AG09309 (cell line): ENCODE measurements at places on chromosomes 6 and 20.

DNA sequence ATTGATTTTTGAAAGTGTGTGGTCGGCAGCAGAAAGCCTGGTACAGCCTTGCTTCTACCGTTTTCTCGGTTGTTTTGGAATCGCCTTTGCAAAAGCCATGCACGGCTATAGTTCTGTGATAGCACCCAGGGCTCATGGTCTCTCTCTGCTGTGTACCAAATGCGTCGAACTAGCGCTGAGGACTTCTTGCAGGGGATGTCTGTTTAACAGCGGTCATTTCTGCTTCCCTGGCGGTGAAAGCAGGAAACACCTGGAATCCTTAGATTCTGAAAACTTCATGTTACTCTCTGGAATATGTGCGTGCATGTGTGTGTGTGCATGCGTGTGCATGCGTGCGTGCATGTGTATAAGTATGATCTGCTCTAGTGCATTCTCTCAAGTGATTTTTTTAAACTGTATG lies 26.1 kb upstream of the GCNT2 start:
- DNase-seq: no peak

GRCh38 chr20:47106786-47107185 lies 212.1 kb downstream of the EYA2 start:
- DNase-seq: no peak

DNA sequence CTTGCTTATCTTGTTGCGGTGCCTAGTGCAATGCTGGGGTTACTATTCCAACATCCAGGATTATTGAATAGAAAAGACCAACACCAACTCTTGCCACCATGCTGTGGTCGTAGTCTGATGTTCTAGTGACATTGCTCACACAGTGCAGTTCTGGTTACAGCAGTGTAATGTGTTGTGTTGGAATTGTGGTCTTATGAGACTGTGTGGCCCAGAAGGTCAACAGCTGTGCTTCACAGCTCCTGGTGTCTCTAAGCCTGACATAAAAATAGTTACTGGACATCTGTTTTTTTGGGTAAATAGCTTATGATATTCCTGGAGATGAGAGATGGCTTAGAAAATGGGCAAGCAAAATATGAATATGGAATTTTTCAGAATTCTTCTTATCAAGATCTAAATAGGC lies 57.6 kb downstream of the SLC22A2 start:
- no peak for DNase-seq

DNA sequence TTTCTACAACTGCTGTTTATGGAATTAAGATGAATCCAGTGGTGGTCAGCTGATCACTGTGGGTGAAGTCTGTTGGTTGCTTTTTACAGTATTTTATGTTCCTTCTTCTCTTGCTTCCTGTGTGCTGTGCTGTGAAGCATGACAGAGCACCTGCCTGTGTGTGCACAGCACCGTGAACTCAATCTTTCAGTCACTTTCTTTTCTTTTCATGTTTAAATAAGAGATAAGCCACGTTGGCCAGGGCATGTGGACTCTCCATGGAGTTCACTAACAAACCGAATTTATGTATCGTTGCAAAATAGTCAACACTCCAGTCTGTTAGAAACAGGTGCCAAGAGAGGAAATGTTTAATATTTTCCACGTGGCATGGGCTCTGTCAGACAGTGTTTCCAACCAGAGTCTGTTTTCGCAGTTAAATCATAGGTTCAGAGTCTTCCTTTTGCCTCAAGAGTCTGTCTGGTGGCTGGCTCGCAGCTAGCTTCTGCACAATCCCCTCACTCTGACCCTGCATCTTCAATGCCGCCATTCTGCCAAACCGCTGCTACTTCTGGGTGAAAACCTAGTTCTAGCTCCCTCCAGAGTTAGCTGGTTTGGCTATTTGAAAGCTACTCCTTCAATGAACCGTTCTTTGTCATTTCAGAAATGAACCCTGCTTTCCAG lies 73.2 kb downstream of the QRSL1 start:
- DNase-seq: no peak

DNA sequence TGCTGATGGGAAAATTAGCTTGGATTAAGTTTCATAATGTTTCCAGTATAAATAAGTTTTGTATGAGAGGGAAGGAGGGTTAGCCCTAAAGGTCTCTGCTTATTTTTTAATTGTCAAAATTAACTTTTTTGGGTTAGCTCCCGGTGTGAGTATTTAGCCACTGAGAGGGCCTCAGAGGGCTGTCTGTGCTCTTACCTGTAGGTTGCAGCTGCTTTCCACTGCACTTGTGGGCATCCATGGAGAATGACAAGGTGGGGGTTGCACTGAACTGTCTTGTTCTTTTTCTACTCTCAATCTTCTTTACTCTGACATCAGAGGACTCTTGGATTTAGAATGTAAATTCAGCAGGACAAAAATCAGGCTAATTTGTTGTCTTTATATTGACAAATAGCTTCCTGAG lies 81.4 kb downstream of the CD164 start:
- no peak for DNase-seq

- DNase-seq: no peak
These were observed 53.6 kb upstream of the PIM1 start for GRCh38 chr6:37116326-37116725.

- no peak for DNase-seq
These were observed 1.3 kb downstream of the PIGU start for GRCh38 chr20:34675561-34675960.

GRCh38 chr20:8912731-8913130 lies 156.2 kb upstream of the PLCB4 start:
- no peak for DNase-seq

GRCh38 chr20:58989196-58989595 lies 8.1 kb downstream of the NELFCD start:
- DNase-seq: no peak

- no peak for DNase-seq
These were observed 33.2 kb upstream of the TRAM2 start for GRCh38 chr6:52610011-52610410.

DNA sequence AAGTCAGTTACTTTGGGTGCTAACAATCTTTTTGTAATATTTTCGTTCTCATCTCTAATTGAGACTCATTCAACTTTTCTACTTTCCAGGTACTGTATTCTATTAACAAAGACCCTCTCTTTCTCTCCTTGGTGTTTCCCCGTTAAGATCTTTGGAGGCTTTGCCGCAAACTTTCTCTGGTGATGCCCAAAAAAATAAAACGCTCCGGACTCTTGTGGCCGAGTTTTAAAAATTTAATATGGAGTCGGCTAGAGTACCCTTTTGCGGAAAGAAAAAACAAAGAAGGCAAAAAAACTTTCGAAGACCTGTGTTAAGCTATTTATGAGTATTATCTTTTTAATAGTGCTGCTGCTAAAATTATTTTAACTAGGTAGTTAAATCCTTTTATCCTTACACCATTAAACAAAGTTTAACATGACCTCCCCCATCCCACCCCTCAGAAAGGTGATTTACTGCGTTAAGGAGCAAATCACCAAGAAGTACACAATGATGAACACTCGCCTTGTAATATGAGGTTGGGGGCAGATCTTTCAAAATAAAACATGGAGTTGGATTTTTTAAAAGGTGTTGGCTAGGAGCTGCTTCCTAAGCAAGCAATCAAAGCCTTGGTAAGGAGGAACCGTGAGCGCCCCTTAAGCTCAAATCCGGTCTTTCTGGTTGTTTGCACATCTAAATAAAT lies 10.0 kb downstream of the SIM1 start:
- no peak for DNase-seq

GRCh38 chr6:169904051-169904922 lies 152.9 kb downstream of the ERMARD start:
- no peak for DNase-seq

DNA sequence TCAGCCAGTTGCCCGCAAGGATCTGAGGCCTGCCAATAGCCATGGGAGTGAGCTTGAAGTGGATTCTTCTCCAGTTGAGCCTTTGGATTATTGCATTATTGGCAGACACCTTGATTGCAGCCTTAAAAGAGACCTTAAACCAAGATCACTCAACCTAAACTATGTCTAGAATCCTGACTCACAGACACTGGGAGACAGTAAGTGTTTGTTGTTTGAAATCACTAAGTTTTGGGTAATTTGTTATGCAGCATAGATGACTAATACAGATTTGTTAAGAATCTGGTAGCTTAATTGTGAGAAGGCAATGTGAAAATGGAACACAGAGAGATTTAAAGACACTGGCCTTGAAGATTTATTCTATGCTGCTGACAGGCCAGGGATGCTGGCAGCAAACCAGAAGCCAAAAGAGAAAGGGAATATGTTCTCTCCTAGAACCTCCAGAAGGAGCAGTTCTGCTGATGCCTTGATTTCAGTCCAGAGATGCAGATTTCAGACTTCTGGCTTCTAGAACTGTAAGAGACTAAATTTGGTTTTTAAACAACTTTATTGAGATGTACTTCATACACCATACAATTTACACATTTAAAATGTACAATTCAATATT lies 17.6 kb downstream of the SIRPD start:
- DNase-seq: no peak

DNA sequence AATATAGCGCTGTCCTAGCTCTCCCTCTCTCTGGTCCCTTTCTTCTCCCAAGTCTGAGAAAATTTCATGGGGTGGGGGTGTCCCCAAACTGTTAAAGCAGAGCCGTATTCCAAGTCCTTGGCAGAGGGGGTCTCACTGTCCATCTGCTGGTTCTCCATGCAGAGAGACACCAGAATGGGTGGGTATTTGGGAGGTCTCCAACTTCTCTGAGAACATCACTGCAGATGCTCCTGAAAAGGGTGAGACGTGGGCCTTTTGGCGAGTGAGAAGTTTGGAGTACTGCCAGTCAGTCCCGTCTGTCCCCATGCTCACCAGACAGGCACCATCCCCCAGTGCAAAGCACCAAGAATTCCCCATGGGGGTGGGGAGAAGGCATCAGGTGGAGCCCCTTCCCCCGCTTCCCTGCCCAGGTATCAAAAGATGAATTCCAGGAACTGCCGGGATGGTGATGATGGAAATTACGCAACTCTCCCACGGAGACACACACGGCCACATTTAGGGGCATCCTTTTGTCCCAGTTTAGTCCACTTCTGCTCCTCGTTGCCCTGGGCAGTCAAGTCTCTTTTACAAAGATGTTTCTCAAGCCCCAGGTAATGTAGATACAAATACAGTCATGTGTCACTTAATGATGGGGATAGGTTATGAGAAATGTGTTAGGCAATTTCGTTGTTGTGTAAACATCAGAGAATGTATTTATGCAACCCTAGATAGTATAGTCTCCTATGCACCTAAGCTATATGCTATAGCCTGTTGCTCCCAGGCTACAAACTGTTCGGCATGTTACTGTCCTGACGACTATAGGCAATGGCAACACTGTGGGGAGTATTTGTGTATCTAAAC lies 73.4 kb upstream of the SRSF6 start:
- DNase-seq: no peak

DNA sequence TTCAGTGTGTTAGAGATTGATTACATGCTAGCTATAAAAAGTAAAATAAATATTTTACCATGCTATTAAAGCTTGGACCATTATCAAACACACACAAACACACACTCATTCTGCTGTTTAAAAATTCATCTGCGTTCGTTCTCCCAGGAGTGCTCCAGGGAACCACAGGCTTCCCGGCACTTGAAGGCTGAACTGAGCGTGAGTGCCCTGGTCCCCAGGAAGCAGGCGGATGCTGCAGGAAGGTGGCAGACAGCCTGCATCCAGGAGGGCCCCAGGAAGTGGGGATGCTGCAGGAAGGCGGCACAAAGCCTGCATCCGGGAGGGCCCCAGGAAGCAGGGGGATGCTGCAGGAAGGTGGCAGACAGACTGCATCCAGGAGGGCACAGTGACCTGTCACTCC lies 147.2 kb upstream of the SNX9 start:
- no peak for DNase-seq

GRCh38 chr6:7920425-7920824 lies 9.8 kb upstream of the TXNDC5 start:
- no peak for DNase-seq

- DNase-seq: no peak
These were observed 107.7 kb upstream of the FOXA2 start for GRCh38 chr20:22692119-22692475.

GRCh38 chr6:50826037-50826761 lies 7.5 kb downstream of the TFAP2B start:
- DNase-seq: no peak

GRCh38 chr20:13142143-13142542 lies 78.9 kb upstream of the ISM1 start:
- no peak for DNase-seq

- no peak for DNase-seq
These were observed 53.0 kb downstream of the SASH1 start for GRCh38 chr6:148395583-148396101.

GRCh38 chr6:148080315-148080714 lies 262.3 kb upstream of the SASH1 start:
- DNase-seq: no peak

- peak; percentile 33 for DNase-seq
These were observed 963 bp downstream of the FOXF2 start for GRCh38 chr6:1390133-1390945.

DNA sequence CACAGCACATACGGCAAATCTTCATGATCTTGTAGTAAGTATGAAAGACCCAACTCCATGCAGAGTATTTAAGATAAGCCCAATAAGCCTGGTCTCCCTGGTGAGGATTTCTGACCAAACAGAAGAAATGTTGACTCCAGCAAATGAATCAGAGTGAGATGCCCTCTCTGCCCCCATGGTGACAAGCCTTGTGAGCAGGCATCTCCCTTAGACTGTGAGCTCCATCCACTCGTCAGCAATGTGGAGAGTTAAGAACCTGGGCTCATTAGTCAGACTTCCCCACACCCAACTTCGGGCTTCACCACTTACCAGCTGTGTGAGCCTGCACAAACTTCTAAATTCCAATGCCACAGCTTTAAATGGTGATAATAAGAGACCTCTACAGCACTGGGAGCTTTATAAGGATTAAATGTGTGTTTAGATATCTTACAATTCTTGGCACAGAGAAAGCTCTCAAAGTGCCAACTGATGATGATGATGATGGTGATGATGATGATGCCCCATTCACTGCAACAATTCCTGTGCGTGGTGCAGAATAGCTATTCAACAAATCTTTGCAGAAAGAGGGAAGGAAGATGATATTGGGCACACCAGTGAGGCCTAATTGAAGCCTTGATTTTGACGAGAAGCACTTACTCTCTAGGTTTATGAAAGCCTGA lies 253.4 kb upstream of the TAB2 start:
- no peak for DNase-seq

GRCh38 chr6:155158030-155158843 lies 105.6 kb upstream of the CLDN20 start:
- no peak for DNase-seq
